Testis (tissue), 5 donors: ENCODE measurements at places on chromosomes 5 and 9.

DNA sequence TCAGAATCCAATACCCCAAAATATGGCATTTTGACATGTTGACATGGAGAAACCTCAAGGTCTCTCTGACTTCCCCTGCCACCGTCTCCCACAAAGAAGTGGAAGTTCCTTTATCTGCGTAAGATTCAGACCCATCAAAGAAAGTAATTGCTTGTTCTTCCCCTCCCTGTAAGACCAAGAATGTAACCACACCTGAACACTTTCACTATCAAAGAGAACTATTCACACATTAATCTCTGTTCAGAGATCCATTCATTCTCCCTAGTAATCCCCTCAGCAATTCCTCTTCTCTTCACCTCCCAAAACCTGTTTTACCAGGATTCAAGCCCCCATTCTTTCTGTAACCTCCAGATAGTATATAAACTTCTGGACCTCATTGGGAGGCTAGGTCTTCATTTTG lies 4.1 kb upstream of the SLC1A1 start:
- peaks cover 6% of the 10 kb centered on the region for H3K4me1 ChIP-seq
- H3K4me3 ChIP-seq = no peak overlapping the region
- no peak for DNase-seq
- H3K27ac ChIP-seq = no peak overlapping the region
- H3K36me3 ChIP-seq = no peaks in the 10 kb centered on the region

DNA sequence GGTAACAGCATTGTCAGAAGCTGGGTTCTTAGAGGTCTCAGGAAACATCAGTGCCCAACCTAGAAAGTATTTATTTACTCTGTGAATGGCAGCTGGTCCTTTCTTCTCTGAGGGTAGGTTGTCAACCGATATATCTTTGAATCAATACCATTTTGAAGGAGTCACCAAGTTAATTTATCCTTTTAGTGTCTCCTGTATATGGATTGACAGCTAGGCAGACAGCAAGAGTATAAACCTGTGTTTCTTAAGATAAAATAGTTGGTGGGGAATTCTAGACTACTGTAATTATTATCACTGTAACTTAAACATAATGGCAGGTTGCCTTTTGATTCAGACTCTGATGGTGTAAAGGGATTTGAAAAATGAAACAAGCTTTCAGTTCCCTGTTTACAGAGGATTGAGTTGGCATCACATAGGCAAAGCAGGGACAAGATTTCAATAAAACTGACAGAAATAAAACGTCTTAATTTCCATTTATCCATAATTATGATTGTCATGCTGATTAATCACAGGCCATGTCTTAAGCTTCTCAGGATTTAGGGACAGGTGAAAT lies 190.8 kb upstream of the HAPLN1 start:
- H3K27me3 ChIP-seq = no peaks in the 10 kb centered on the region
- no peak for DNase-seq
- no peak overlapping the region for H3K27ac ChIP-seq
- H3K4me1 ChIP-seq = no peaks in the 10 kb centered on the region
- H3K4me3 ChIP-seq = no peak overlapping the region

- no peak overlapping the region for H3K4me3 ChIP-seq
- no peak for DNase-seq
- no peaks in the 10 kb centered on the region for H3K4me1 ChIP-seq
- no peaks in the 10 kb centered on the region for H3K27me3 ChIP-seq
- no peaks in the 10 kb centered on the region for H3K36me3 ChIP-seq
- H3K27ac ChIP-seq = no peak overlapping the region
Measured at GRCh38 chr5:173454361-173454735, 126.1 kb upstream of the STC2 start.

DNA sequence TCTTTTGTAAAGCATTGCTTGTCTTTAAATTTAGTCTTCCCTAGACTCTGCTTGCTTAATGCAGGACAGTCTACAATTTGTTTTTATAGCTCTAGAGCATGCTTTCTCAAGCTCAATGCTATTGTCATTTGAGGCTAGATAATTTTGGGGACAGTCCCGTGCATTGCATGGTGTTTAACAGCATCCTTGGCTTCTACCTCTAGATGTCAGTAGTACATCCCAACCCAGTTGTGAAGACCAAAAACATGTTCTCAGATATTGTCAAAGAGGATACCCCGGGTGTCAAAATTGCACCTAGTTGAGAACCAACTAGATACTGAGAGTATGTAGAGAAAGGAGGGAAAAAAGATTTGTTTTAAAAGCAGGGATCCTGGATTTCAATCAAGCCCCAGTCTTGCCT lies 277.5 kb downstream of the CEMIP2 start:
- H3K27ac ChIP-seq = no peak overlapping the region
- no peaks in the 10 kb centered on the region for H3K27me3 ChIP-seq
- no peak overlapping the region for H3K4me3 ChIP-seq
- no peak for DNase-seq
- H3K36me3 ChIP-seq = no peaks in the 10 kb centered on the region
- no peaks in the 10 kb centered on the region for H3K4me1 ChIP-seq

GRCh38 chr5:117943541-117943940 lies 1044.8 kb downstream of the DTWD2 start:
- no peaks in the 10 kb centered on the region for H3K27me3 ChIP-seq
- H3K36me3 ChIP-seq = no peaks in the 10 kb centered on the region
- H3K4me1 ChIP-seq = no peaks in the 10 kb centered on the region
- H3K27ac ChIP-seq = no peak overlapping the region
- no peak overlapping the region for H3K4me3 ChIP-seq

DNA sequence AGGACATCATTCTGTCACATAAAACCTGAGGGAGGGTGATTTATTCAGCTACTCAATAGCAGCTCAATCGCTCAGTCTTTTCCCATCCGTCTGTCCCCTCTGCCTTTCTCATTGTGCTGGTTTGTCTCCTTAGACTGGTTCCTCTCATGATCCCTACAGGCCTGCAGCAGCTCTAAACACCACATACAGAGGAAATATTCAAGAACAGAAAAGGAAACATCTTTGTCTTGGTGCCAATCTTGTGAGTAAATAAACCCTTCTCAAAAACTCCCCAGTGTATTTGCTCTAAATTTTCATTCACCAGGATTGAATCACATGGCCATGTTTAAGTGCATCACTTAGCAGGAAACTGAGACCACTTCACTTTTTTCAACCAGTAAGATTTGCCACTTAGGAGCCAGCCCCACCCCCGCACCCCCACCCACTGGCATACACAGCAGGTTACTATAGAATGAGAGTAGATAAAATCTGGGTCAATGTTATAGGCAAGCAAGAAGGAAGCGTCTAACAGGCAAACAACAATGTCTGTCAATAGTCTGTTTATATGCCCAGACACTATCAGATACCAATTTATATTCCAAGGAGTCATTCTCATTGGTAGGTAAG lies 895.5 kb upstream of the DMAC1 start:
- peaks cover 5% of the 10 kb centered on the region for H3K4me1 ChIP-seq
- no peak overlapping the region for H3K27ac ChIP-seq
- H3K4me3 ChIP-seq = no peak overlapping the region
- DNase-seq = no peak
- no peaks in the 10 kb centered on the region for H3K36me3 ChIP-seq
- H3K27me3 ChIP-seq = no peaks in the 10 kb centered on the region

- H3K36me3 ChIP-seq = no peaks in the 10 kb centered on the region
- H3K27ac ChIP-seq = no peak overlapping the region
- no peak overlapping the region for H3K4me3 ChIP-seq
- H3K27me3 ChIP-seq = no peaks in the 10 kb centered on the region
- no peaks in the 10 kb centered on the region for H3K4me1 ChIP-seq
Measured at GRCh38 chr5:490116-491106, 33.8 kb downstream of the SLC9A3 start.

DNA sequence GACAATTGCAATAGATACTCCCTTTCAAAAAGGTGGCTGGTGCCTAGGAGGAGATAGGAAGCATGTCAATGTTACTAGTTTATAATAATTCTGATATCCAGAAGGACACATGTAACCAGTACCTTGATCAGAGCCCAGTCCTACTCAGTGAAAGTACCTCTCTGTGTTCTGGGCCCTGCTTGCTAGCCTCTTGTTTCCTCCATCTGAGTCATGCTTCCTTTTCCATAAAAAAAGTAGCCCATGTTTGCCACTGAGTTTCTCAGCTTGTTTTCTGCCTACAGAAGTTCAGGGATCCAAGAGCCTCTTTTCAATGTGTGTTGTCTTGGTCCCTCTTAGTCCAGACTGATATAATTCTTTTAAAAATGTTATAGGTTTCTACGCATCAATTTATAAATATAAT lies 149.0 kb downstream of the SSBP2 start:
- H3K4me3 ChIP-seq = no peak overlapping the region
- H3K36me3 ChIP-seq = no peaks in the 10 kb centered on the region

DNA sequence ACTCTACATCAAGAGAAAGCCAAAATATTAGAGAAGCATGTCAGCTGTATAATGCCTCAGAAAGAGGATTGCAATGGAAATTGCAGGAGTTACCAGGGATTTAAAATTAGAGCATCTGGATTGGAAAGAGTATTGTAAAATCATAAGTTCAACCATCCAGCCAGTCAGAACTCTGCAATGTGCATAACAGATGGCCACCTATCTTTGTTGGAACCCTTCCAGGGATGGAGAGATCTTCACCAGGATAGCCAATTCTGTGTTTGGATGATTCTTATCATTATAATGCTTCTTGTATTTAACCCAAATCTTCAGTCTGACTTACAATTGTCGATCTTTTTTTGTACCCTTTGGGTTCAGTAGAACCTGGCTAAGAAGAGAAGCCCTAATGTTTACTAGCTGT lies 164.4 kb downstream of the TLR4 start:
- no peaks in the 10 kb centered on the region for H3K36me3 ChIP-seq
- no peaks in the 10 kb centered on the region for H3K27me3 ChIP-seq
- no peak overlapping the region for H3K27ac ChIP-seq
- no peaks in the 10 kb centered on the region for H3K4me1 ChIP-seq
- H3K4me3 ChIP-seq = no peak overlapping the region

DNA sequence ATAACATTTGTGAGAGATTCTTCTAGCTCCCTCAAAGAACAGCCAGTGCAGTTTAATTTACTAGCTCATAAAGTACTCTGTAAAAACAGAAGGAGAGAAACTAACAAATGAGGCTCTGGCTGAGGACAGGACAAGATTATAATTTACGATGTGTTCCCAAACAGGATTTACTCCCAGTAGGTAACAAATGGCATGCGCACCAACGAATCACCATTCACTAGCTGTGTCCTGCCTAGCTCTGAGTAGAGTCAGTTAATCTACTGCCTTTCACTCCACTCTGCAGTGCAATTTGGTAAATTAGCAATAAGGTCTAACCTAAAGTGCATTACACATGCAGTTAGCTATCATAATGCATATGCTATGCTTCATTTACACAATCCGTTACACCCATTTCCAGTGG lies 497.4 kb upstream of the CCNG1 start:
- DNase-seq = no peak
- H3K4me1 ChIP-seq = no peaks in the 10 kb centered on the region
- no peak overlapping the region for H3K27ac ChIP-seq
- no peaks in the 10 kb centered on the region for H3K27me3 ChIP-seq

DNA sequence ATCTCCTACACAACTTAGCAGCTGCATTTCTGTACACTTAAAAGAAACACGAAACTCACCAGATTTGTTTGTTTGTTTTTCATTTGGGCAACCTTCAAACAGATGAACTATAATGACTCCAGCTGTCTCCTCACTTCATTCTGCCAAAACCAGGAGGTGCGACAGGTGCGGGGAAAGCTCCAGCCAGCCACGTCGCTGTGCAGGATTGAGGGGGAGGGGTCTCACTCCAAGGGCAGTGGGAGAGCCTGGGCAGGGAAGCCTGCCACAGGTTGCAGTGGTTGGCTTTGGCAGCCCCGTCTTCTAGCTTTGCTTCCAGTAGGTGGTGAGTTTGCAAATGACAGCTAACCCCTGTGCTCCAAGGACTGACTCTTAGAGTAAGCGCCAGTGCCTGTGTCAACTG lies 215.8 kb downstream of the CEMIP2 start:
- H3K4me1 ChIP-seq = no peaks in the 10 kb centered on the region
- H3K27me3 ChIP-seq = no peaks in the 10 kb centered on the region
- H3K36me3 ChIP-seq = no peaks in the 10 kb centered on the region
- no peak for DNase-seq

- H3K4me3 ChIP-seq = peak within 1 kb of the TSS; percentile 65
- H3K27ac ChIP-seq = peak within 1 kb of the TSS; percentile 3
- peak; percentile 59 for DNase-seq
Measured at GRCh38 chr5:119355685-119356611, at the start of gene TNFAIP8. Gene TNFAIP8, plus strand, starts transcription at chr5:119356019. Its CDS starts 72 bp downstream, at chr5:119356091.

- no peaks in the 10 kb centered on the region for H3K27me3 ChIP-seq
- H3K36me3 ChIP-seq = no peaks in the 10 kb centered on the region
Measured at GRCh38 chr5:158882660-158883059, 217.1 kb downstream of the EBF1 start.

DNA sequence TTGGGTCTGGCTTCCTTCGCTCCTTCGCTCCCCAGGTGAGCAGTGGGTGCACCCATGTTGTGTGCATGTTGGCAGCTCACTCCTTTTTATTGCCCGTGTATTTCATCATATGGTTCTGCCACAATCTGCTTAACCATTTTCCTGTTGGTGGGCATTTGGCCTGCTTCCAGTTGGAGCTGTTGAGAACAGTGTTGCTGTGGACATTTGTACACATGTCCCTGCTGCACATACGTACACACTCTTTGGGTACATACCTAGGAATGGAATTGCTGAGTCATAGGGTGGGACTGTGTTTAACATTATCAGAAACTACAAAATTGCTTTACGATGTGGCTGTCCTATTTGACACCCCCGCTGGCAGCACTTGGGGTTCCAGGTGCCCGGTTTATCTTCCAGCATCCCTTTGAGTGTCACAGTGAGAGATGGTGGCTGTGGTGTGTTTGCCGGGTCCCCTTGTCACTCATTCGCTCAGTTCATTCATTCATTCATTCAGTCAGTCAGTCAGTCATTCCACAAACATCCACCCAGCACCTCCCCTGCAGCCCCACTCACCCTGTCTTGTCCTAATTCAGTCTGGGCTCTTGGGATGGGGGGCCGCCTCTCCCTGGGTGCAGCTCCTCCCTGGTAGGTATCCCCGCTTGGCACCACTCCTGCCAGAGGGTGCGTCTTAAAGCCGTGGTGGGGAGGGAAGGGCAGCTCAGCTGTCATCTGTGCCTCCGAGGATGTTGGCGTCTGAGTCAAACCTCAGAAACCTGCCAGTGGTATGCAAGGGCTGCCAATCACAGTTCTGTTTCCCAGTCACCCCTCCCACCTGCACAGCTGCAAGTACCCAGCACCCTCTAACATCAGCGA lies 7.9 kb upstream of the FIBCD1 start:
- H3K27ac ChIP-seq = no peak overlapping the region
- no peak overlapping the region for H3K4me3 ChIP-seq

- H3K4me3 ChIP-seq = no peak overlapping the region
- no peaks in the 10 kb centered on the region for H3K4me1 ChIP-seq
- no peaks in the 10 kb centered on the region for H3K36me3 ChIP-seq
- peak; percentile 90 for DNase-seq
- no peak overlapping the region for H3K27ac ChIP-seq
- no peaks in the 10 kb centered on the region for H3K27me3 ChIP-seq
Measured at GRCh38 chr5:132064738-132065331, 4.4 kb downstream of the IL3 start.

DNA sequence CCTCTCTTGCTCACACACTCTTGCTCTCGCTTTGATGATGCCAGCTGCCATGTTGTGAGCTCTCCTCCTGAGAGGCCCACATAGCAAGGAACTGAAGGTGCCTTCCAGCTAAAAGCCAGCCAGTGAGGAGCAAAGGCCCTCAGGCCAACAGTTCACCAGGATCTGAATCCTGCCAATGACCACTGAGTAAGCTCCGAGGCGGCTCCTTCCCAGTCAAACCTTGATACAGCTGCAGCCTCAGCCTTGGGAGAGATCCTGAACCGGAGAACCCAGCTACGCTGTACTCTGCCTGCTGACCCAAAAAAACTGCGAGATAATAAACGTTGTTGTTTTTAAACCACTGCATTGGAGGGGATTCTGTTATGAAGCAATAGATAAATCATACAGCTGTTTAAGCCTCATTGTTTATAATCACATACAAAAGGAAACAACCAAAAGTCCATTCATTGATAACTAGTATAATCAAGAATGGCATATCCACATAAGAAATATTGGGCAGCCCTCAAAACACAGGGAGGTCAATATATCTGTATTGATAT lies 49.0 kb upstream of the IFNK start:
- no peaks in the 10 kb centered on the region for H3K36me3 ChIP-seq
- H3K4me1 ChIP-seq = peaks cover 49% of the 10 kb centered on the region
- no peak overlapping the region for H3K4me3 ChIP-seq
- no peaks in the 10 kb centered on the region for H3K27me3 ChIP-seq
